Right ventricle myocardium superior (tissue), 1 donor: ENCODE measurements at places on chromosomes 12 and 14. TPM values are rescaled to one million over a fixed set of nuclear protein-coding genes. Genes with fewer than 3 reads are reported as not detected.

DNA sequence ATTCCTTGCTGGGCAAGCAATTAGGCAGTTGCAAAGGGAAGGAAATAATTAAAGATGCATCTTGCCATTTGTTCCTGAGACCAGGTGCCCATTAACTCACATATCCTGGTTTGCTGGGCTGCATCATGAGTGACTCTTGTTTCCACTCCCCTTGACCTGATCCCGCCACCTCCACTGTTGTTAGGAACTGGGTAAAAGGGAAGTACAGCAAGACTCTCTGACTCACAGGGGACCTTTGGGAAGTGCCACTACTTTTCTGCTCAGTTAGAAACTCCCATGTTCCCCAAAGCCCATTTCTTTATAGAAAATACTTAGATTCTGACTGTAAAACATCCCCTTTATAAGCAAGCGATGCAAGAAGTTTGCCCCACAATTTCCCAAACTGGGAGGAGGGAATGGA, 186.0 kb upstream of the BCL2L14 start:
- DNase-seq = no peak

- DNase-seq = no peak
Measured at GRCh38 chr12:101298426-101298825, 18.5 kb downstream of the UTP20 start.

- DNase-seq = peak; percentile 77
Measured at GRCh38 chr14:68501614-68502052, 291.2 kb downstream of the ZFP36L1 start.

GRCh38 chr12:55720894-55721444, 776 bp downstream of the RDH5 start:
- peak; percentile 78 for DNase-seq

GRCh38 chr12:98401427-98401826, 114.0 kb upstream of the TMPO start:
- DNase-seq = no peak

DNA sequence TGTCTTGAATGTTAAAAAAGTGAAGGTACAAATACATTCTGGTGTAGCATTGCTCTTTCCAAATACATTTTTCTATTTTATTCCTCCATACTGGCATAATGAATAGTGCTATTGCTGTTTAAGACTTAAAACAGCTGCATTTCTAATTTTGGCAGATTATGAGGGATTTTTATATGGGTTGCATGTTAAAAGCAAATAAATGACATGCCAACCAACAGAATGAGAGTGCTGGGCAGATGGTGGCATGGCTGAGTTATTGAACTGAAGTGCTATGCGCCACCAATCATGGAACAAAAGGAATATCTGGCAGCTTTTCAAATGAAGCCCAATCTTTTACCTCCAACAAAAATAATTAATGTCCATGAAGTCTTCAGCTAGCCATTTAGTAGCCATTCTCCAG, 215.0 kb downstream of the PRKD1 start:
- no peak for DNase-seq

DNA sequence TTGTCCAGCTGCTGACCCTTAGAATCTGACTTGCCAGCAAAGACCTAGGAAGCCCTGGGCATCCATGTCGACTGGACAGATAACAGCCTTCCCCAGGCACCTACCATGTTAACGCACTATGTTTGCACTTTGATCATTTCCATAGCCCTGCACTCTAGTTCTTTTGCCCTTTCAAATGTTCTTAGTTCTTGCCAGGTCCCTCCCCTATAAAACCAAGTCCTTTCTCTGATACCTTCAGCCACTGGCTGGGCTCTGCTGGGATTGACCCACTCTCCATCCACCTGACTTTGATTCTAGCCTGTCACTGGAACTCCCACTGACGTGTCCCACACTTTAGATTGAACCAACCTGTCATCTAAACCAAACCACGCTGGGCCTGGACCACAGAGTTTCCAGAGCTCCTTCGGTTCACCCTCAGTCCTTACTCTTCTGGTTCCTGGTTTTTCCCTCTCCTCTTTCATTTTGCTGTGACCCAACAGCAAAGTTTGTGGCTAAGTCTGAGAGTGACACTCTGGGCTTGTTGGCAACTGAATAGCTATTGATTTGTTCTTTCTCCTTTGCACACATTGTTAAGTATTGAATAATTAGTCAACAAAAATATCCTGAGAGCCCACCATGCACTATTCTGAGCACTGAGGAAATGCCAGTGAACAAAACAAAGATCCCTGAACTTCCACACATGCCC, 51.8 kb upstream of the STK38L start:
- no peak for DNase-seq

DNA sequence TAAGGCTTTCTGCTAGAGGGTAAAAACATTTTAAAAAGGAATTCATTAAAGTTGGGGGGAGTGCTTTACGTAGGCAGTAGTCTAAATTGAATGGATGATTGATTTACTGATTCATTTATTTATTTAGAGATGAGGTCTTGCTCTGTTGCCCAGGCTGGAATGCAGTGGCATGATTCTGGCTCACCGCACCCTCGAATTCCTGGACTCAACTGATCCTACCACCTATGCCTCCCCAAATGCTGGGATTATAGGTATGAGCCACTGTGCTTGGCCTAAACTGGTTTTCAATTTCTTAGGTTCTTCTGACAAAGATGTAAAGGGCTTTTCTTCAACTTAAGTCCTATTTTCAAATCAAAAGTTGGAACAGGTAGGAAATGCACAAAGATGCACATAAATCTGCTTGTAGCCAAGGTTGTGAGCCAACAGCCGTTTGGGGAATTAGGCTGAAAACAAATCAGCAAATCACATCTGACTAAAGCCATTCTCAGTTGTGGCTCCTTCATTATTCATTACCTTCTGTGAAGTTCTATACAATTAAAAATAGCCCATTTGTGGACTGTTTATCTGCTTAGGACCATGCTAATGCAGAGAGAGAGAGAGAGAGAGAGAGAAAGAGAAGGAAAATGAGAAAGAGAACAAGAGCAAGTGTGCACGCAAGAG, 218.0 kb downstream of the PPM1H start:
- DNase-seq = no peak

DNA sequence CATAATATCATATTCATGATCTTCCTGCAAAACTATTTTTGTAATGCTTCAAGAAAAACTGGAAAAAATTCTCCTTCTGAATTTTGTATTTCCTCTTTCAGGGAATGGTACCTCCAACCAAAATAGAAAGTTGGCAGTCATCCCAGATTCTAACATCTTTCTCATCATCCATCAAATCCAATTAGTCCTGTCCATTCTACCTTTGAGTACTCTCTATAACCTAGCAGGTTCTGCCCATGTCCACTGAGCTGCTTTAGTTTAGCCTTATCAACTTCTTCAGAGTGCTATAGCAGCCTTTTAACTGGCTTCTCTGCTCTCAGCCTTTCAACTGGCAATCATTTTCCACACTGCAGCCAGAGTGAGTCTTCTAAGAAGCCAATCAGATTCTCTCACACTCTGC, 236.2 kb downstream of the AKAP6 start:
- DNase-seq = no peak

GRCh38 chr14:34713681-34714319, 593 bp downstream of the CFL2 start:
- DNase-seq = no peak

- no peak for DNase-seq
Measured at GRCh38 chr14:86973177-86973576, 1019.8 kb downstream of the GALC start.

GRCh38 chr12:46205294-46205693, 63.5 kb downstream of the SLC38A1 start:
- DNase-seq = no peak

Gene FOXN4
- total RNA-seq = not detected

Gene CFAP251
- total RNA-seq = 0.65 TPM

Gene CALCOCO1
- total RNA-seq = 179 TPM

Gene RPL10L
- not detected for total RNA-seq

Gene HNRNPA1
- 389 TPM for total RNA-seq

Gene CEP83
- 8.5 TPM for total RNA-seq

Gene CABP1
- 6.5 TPM for total RNA-seq

Gene DEPDC4
- total RNA-seq = 0.32 TPM
